Iris pigment epithelial cell (primary cell): ENCODE measurements at places on chromosomes 7 and 10.

DNA sequence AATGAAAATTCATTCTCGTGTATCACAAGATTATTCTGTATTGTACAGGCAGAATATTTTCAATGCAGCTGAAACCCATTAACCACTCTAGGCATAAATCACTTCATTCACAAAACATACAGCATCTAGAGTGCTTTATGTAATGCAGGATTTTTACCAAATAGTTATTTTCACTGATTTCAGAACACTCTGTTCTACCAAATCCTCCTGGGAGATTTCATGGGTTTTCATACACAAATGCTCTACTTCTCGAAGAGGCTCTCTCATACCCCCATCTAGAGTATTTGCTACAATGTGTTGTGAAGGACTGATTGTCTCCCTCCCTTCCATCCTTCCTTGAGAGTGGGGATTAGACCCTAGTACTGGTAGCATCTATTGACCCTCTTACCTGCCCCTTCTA, 209.2 kb upstream of the LRRN3 start:
- DNase-seq, result no peak

DNA sequence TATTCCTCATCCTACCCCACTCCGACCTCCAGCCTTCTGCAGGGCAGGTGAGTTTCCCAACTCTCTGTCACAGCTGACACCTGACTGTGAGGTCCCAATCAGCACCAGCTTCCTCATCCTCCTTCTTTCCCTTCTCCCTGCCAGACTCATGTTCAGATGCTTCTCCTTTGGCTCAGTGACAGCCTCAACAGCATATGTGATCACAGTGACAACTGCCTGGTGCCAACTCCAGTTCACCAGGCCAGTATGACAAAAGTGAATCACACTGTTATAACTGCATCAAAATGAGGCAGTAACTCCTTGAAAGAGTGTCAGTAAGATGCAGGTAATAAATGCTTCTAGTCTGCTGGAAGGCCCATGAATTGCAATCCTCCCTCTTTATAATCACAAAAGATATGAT, 46.8 kb upstream of the NFE2L3 start:
- no peak for DNase-seq

DNA sequence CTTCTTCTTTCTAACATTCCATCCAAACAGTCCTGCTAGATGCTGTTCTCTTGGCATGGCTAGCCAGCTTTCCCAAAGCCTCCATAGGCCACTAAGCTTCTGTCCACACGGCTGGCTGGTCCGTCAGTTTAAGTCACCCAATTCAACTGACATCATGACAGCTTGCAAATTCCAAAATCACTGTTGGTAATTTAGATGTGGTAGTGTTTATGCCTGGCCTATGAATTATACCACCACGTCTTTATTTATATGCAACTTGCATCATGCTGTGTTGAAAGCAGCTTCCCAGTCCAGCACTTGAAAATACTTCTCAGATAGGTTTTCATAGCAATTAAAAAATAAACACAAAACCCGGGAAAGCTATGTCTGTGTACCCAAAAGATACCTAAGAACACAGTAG, 2.2 kb upstream of the VIM start:
- DNase-seq, result no peak

GRCh38 chr10:101120884-101121653, 10.0 kb upstream of the TLX1 start:
- DNase-seq, result no peak

- DNase-seq, result no peak
Measured at GRCh38 chr7:123415625-123416024, 118.8 kb downstream of the IQUB start.

- DNase-seq, result no peak
Measured at GRCh38 chr7:1852517-1853430, 182.7 kb downstream of the ELFN1 start.

- DNase-seq, result no peak
Measured at GRCh38 chr7:1959305-1959704, 273.4 kb downstream of the MAD1L1 start.

GRCh38 chr10:46995234-46995633, 84.0 kb downstream of the PTPN20 start:
- no peak for DNase-seq

GRCh38 chr10:69842882-69843281, 41.2 kb downstream of the COL13A1 start:
- no peak for DNase-seq

- DNase-seq, result peak; percentile 55
Measured at GRCh38 chr7:121341933-121342332, 13.1 kb downstream of the WNT16 start.

- DNase-seq, result no peak
Measured at GRCh38 chr10:98533241-98533640, 86.5 kb upstream of the HPS1 start.

DNA sequence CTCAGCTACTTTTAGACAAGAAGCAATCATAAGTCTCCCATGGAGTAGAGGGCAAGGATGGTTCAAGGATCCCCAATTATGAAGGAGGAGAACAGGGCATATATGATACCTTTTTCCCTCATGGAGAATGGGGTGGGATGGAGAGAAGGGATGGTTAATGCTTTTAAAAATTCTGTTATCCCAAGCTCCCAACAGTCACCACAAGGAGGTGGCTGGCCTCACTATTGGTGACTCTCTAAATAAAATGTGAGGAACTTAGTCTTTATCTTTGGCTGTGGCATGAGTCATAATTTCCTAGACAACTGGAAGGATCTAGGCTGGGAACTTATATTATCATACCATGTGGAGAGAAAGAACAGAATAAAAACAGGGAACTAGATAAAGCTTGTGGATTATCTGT, 297.0 kb downstream of the PHTF2 start:
- peak; percentile 69 for DNase-seq

DNA sequence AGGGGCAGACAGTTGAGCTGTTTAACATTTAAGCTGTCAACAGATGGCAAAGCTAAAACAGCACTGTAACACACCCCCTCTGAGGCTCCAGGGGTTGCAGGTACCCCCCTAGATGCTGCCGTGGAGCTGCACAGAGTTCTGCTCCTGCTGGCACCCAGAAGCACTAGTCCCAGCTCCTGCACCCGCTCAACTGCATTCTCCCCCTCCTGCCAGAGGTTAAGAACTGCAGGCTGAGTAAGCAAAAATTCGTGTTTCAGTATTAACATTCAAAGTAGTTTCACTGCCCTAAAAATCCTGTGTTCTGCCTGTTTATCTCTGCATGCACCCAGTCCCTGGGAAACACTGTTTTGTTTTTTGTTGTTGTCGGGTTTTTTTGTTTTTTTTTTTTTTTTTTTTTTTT, 790.8 kb upstream of the KCND2 start:
- DNase-seq, result peak; percentile 14

DNA sequence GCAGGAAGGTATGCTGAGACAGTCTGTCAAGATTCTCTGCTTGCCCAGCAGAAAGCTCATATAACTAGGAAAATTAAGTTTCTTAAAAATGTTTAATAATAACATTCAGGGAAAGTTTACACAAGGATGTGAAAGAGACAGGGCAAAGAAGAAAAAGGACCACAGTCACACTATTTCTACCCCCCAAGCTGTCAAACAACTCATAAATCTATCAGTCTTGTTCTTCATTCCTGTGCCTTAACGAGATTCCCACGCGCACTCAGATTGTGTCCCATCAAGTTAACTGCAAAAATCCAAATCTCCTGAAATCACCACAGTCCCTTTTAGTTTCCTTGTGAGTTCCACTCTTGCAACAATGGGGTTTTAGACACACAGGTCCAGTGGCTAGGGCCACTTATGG, 14.9 kb downstream of the CUL2 start:
- no peak for DNase-seq

GRCh38 chr10:76333796-76334195, 902.4 kb downstream of the LRMDA start:
- DNase-seq, result no peak

GRCh38 chr10:127934383-127934782, 27.5 kb downstream of the PTPRE start:
- DNase-seq, result no peak

GRCh38 chr10:97508342-97508741, 9.6 kb downstream of the UBTD1 start:
- DNase-seq, result peak; percentile 78

- no peak for DNase-seq
Measured at GRCh38 chr7:117769085-117769484, 104.2 kb downstream of the CTTNBP2 start.

DNA sequence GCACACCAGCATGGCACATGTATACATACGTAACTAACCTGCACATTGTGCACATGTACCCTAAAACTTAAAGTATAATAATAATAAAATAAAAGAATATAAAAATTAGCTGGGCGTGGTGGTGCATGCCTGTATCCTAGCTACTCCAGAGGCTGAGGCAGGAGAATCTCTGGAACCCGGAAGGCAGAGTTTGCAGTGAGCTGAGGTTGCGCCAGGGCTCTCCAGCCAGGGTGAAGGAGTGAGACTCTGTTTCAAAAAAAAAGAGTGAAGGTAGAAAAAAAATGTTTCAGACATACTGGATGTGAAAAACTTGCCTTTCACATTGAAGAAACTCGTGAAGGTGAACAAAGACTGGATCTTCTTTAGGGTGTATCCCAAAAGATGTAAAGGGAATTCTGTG, 26.7 kb downstream of the TSPAN14 start:
- DNase-seq, result no peak

GRCh38 chr7:85464042-85464651, 277.3 kb upstream of the SEMA3D start:
- DNase-seq, result peak; percentile 3

GRCh38 chr10:45419676-45420025, 45.6 kb downstream of the ALOX5 start:
- DNase-seq, result no peak

DNA sequence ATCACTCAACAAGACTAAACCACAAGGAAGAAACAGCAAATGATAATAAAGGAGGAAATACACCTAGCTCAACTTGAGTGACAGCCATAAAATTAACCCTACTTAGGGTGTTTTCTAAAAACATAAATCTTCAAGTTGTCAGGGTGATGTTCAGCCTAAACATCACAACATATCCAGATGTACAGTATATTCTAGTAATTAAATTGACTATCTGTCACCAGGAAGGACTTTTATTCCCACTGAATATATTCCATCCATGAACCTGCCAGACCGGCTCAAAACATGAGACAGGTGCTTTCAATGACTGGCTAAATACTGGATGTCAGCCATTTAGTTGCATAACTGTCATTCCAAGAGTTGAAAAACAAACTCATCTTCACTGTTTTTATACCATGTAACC, 298.1 kb upstream of the NEBL start:
- DNase-seq, result peak; percentile 54

DNA sequence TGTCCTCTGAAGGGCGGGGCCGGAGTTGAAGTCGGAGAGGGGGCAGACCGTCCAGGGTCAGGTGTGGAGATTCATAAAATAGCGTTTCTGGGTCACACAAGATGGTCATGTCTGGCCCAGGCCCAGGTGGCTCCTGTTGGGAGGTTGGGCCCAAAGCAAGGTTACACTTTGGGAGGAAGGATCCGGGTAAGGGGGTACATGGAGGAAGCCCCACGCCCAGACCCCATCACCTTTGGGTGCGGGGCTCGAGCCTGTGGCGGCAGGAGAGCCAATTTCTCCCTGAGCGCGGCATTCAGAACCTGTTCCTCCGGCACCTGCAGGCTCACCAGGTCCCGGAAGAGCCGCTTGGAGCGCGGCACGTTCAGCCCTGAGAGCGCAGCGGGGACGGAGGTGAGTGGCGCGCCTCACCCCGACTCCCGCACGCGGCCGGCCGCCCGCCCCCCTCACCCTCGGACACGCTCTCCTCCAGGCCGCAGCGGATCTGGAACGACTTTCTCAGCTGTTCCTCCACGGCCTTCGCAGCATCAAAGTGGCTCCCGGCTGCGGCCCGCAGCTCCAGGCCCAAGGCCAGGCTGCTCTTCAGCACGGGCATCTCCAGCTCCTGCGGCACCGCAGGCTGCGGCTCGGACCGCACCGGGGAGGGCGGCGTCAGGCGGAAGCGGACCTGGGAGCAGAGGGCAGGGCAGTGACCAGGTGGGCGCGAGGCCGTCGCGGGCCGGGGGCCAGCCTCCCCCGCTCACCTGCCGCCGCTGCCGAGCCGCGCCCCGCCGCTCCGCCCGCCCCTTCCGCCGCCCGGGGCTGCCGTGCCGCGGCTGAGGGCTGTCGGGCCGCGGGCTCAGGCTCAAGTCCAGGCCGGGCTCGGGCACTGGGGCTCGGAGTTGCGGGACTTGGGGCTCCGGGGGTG, 644 bp downstream of the PPP1R35 start:
- peak; percentile 38 for DNase-seq

DNA sequence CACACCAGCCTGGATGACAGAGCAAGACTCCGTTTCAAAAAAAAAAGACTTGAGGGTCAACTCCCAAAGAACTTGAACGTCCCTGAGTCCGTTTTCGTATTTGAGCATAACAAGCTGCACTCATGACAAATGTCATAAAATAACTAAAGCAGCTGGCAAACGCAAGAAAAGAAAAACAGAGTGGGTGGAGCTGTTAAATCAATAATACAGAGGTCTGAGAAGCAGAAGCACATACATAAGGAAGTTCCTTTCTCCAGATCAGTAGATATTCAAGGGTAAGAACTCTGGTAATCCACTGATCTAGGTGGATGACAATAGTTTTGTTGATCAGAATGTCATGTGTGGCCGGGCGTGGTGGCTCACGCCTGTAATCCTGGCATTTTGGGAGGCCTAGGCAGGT, 150.1 kb downstream of the FAM107B start:
- no peak for DNase-seq

DNA sequence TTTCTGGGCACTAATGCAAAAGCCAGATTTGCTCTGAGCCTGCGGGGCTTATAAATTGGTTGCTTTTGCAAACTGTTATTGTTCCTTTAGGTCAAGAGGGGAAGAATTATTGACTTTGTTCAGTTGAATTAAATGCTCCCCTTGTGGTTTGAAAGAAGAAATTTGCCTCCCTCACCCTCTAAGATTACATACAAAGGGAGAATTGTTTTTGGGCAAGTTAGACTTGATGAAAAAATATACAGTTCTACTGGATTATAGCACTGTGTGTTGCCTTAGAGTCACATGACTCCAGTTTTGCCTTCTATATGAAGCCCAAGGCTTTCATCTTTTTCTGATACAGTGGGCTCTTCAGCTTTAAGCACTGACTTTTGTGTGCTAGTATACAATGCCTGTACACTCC, 1265.8 kb upstream of the LRRTM3 start:
- no peak for DNase-seq

- DNase-seq, result no peak
Measured at GRCh38 chr7:20661884-20662283, 46.4 kb downstream of the ABCB5 start.

DNA sequence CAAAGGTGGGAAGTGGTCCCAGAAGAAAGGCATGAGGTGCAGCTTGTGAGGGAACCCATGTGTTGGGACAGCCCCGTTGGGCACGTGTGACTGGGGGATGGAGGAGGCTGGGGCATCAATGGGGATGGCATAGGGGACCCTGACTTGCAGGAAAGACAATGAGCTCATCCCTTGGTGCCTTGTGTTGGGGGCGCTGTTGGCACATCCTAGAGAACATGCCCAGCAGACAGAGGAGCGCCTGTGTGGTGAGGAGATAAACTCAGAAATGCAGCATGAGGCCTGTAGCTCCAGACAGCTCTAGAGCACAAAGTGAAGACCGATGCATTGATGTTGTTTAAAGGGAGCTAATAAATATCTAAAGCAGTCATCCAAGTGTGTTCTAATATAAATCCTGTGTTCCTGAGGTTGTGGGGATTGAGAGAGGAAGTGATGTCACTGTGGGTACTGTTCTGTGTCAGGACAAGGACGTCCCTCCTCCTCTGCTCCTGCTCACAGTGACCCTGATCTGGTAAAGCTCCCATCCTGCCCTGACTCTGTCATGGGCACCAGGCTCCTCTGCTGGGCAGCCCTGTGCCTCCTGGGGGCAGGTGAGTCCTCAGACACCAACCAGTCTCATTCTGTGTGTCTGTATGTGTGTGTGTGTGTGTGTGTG, 126.1 kb upstream of the PRSS58 start:
- no peak for DNase-seq

- no peak for DNase-seq
Measured at GRCh38 chr10:62193479-62193878, 75.2 kb downstream of the RTKN2 start.

- no peak for DNase-seq
Measured at GRCh38 chr10:120972259-120972658, 121.1 kb downstream of the WDR11 start.
